A172 (cell line): ENCODE measurements at places on chromosomes 4 and X. TPM values are rescaled to one million over a fixed set of nuclear protein-coding genes. Genes with fewer than 3 reads are reported as not detected.

DNA sequence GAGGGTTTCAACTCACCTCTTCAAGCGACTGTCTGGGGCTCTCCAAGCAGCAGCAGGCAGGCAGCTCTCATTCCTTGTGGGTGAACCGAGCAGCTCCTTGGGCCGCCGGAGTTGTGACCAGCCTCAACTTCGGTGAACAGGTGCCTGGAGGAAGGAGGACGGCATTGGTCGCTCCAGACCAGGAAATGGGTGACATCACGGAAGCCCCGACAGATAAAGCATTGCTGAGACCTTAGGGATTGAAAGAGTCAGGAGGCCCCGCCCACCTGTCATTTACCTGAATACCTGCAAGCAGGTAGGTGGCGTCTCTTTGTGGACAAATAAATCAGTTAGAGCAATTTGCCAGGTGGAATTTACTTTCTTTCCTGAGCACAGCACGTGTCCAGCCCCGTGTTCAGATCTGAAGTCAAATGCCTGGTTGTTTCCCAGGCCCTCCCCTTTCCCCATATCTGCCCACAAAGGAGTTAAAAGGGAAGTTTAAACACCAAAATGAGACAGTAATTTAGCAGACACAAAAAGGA is at the start of gene LNX1:
TSS of gene LNX1 (minus strand) at position 115 of the 521 bp plus-strand sequence. CDS start 17,484 bp downstream, outside the sequence.
- DNase-seq, result no peak

DNA sequence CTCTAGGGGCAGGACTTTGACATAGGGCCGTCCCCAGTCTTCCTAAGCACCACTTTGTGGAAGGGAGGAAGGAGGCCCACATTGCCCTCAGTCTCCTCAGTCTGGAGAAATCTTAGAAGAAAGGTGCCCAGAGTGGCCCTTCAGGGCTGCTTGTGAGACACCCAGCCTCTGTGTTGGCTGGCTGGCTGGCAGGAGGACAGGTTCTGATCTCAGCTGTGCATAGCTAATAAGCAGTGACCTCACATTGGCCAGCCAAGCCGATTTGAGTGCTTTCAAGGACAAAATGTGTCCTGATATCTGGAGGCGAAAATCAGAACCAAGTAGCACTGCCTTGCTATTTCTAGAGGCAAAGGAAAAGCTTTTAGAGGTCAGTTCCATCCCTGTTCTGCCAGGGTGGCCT is 211.5 kb downstream of the BCOR start:
- DNase-seq, result no peak

DNA sequence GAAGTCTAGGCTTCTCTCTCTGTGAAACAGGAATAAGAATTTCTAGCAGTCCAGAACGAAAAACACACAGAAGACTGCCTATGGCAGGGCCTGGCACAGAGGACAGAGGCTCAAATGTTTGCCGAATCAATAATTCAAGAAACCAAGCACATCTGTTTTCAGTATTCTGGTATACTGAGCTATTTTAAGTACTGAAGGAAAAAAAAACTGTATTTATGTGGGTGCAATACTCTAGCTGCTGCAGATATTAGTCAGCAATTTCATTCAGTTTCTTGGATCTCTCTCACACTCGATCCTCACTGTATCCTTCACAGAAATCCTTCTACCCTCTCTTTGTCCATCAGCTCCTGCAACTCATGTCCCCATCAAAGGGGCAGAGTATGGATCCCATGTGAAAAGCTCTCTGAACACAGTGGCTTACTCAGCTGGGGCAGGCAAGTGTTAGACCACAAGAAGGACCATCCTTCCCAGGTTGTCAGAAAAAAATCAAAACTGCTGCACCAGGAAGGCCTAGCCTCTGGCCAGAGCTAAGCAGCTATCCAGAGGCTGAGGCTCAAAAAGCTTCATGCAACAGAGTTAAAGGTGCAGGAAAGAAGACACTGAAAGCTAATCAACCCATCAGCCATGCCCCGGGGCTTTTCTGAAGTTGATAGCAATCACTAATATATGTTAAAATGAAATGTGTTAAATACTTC is 9.1 kb upstream of the USO1 start:
- DNase-seq, result no peak

DNA sequence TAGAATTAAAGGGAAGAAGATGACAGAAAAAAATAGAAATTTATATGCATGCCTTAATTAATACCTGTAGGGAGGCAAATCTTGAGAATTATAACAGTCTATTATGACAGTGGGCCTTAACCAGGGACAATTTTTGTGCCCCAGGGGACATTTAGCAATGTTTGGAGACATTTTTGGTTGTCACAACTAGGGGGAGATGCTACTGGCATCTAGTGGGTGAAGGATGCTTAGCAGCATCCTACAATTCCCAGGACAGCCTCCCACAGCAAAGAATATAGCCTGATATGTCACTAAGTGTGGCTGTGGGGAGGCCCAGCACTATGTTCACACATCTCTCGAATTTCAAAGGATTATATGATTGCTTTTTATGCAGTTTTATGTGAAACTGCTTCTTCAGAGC is 10.5 kb downstream of the GPR82 start:
- peak; percentile 9 for DNase-seq

GRCh38 chr4:23041501-23041900 is 348.8 kb downstream of the GBA3 start:
- no peak for DNase-seq

- no peak for DNase-seq
Measured at GRCh38 chr4:115228851-115229250, 115.4 kb upstream of the NDST4 start.

DNA sequence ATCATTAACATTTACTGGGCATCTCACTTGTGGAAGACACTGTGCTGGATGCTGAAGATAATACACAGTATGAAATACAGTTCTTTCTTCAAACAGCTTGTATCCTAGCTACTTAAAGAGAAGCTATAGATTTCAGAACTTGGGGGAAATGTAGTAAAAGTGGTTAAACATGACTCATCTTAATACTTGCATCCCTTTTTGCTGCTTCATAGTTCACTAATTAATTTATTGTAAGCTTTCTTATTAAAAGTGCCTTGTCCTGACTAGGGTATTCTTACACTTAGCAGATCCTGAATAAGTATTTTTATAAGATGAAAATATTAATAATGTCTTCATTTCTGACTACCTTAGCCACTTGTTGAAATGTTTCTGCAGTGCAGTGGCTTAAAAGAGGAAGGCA is 132.8 kb upstream of the STIM2 start:
- no peak for DNase-seq

- DNase-seq, result no peak
Measured at GRCh38 chr4:85175190-85175589, 208.7 kb upstream of the WDFY3 start.

DNA sequence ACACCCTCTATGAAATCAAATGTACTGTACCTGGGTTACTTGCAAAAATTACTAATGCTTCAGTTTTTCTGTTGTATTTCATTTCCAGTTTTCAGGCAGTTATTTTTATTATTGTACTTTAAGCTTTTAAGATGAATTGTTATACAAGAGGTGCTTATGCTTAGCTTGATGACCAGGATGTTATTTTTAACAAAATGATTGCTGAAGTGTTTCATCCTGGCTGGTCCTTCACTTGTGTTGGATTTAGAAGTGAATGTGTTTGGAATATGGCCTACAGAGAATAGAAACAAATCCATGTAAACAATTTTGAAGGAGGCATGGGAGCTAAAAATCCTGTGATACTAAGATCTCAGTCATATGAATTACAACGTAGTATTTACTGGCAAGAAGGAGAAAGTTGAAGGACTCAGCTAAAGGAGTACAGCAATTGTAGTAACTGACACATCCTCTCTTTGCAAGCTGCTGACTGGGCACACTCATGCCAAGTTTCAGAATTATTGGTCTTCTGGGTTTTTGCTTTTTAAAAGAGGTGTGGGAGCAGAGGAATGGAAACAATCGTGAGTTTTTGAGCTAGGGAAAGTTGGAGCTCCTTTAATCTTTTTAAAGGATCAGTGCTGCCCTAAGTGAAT is 9.2 kb downstream of the UBE2A start:
- no peak for DNase-seq

The FAM9B gene
- total RNA-seq, result not detected in 2 replicates

The TEX13B gene
- not detected in 2 replicates for total RNA-seq
